Right forelimb (tissue), 1 donor: ENCODE measurements at places on chromosomes 3 and 15.

- DNase-seq: no peak
These were observed 449.0 kb downstream of the NAALADL2 start for GRCh38 chr3:175308097-175308496.

GRCh38 chr3:56971816-56972215 lies 88.6 kb upstream of the SPATA12 start:
- DNase-seq: no peak

DNA sequence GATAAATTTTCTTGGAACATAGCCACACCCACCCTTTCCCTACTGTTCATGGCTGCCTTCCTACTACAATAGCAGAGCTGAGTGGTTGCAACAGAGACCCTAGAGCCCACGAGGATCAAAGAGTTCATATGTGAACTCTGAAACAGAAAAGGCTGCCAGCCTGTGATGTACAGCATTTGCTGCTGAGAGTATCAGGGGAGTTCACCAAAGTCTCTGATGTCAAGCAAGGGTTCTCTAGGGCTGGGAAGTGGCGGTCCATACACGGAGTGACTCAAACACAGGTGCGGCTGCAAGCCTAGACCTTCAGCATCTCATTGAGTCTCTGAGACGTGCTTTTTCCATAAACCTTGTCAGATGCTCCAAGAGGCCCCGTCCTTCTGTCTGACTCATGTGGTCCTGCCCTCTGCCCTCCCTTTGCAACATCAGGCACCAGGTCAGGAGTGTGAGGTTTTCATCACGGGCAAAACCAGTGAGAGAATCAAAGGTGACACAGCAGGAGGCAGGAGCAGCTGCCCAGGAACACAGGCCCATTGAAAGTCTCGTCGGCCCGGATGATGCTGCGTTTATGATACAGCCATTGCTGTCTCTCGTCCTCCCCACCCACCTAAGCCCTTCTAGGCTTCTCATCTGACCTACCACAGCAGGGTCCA lies 42.9 kb downstream of the PCSK6 start:
- DNase-seq: no peak

DNA sequence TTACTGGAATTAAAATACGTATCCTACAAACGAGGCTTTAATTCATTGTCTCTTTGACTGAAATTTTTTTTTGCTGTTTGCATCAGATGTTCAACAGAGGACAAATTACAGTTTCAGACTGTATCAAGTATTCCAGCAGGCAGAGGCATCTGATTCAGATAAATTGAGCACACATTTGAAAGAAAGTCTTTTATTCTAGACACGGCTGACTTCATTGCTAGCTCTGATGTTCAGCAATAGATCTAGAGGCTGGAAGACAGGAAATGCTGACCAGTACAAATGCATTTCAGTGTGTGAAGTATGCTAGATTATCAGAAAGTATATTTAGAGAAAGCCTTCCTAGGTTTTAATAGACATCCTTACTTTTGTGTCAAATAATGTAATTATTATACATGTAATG lies 472.2 kb downstream of the NLGN1 start:
- no peak for DNase-seq

DNA sequence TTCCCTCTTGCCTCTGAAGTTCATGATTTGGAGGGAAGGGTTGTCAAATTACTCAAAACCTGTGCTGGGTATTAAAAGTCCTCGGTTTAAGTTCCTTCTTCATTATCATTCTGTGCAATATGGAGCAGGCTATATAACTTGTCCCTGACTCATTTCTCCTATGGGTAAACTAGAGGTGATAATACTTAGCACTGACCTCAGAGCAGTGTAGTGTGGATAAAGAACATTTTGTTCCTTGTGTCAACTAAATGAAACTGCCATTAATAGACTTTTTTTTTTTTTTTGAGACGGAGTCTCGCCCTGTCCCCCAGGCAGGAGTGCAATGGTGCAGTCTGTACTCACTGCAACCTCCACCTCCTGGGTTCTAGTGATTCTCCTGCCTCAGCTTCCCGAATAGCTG lies 2.2 kb upstream of the BBX start:
- DNase-seq: no peak

DNA sequence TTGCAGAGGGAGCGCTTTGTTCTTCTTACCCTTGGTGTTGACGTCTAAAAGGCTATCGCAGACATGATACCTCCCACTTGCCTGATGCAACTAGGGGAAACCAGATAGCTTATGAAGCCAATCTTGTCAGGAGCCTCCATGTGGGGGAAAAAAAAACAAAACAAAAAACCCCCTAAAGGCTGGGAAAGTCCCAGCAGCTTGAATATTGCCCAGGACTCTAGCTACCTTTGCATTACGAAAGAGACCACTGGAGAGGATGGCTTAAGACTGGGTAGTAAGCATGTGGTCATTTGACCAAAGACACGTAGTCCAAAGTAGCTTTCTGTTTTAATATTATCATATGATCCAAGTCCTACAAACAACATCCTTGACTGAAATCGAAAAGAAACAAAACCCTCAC lies 120.7 kb upstream of the WNT5A start:
- DNase-seq: no peak

DNA sequence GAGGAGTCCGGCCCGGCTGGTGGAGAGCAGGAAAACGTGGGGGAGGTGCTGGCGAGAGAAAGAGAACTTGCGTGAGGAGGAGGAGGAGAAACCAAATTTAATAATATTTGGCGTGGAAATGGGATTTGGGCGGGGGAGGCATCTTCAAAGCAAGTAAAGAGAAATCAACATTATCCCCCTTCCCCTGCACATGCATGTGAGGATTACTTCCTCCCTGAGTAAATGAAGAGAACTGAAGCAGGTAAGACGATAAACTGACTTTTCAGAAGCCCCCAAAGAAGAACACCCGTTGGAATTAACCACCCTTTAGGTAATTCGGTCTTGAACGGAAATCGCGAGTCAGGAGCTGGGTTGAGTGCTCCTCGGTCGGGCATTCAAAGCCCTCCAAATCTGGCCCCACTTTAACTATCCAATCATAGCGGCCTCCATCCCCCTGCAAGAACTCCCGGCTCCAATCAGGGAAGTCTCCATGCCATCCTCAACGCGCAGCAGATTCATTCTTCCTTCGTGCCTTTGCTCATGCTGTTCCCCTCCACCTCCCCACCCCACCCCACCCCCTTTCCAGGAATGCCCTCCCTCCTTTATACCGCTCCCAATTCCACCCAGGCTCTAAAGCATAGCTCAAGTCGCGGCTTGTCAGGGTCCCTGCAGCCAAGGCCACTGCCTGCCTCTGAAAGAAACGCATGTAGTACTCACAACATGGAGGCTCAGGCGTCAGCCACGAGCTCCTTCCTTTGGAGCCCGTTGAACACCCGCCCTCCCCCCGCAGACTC lies 545 bp upstream of the RFX7 start:
- peak; percentile 75 for DNase-seq

DNA sequence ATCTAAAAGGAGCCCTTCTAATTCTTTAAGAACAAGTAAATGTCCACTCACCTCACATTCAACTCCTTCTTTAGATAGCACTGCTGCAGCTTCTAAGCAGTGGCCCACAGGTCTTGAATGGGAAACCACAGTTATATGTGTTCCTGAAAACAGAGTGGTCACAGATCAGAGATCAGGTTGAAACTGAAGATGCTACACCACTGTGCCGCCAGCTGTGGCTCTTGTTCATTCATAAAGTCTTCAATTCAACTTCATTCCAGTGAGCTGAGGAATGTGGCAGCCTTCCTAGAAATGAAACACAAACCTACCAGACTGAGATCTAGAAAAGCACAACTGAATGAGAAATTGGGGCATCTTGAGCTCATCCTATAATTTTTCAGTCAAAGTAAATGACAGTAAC lies 4.0 kb downstream of the PDHB start:
- DNase-seq: no peak

- DNase-seq: peak; percentile 67
These were observed 300.0 kb upstream of the TPM1 start for GRCh38 chr15:62742409-62743171.

GRCh38 chr3:124295362-124295761 lies 303.4 kb upstream of the ROPN1 start:
- DNase-seq: no peak

DNA sequence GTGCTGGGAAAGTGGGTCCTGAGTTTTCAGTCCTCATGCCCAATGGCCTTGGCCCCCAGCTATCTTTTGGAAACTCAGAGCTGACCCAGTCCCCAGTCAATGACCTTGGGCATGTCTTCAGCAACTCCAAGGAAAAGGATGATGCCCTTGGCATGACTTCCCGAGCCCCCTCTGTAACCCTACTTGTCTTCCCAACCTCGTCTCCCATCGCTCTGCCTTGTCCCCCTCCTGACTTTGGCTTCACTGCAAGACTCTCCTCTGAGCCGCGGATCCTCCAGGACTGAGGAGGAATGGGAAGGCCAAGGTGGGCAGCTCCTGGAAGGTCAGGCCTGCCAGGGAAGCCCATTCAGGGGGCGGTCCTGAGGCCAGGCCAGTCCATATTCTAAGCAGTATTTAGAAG lies 73.5 kb upstream of the MEF2A start:
- DNase-seq: no peak

GRCh38 chr3:139561959-139562676 lies 22.6 kb upstream of the RBP1 start:
- no peak for DNase-seq

- DNase-seq: no peak
These were observed 61.2 kb upstream of the SEC22A start for GRCh38 chr3:123140550-123140949.

DNA sequence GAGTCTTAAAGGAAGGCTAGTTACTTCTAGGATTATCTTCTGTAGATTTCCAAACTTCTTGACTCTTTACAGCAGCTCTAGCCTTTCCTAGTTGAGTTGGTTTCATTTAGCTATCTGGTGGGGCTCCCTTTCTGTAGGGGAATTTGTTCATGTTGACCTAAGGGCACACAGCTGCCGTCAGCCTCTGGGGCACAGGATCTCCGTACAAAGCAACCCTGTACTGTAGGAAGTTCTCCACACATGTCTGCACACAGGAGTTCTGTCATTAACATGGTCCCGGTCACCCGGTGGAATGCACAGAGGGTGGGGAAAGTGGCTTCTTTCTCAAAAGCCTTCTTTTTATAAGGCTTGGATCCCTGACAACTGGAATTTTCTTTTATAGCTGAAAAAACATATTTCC lies 88.7 kb upstream of the TNIK start:
- DNase-seq: peak; percentile 51

GRCh38 chr3:100869787-100870186 lies 123.4 kb downstream of the ABI3BP start:
- DNase-seq: no peak

DNA sequence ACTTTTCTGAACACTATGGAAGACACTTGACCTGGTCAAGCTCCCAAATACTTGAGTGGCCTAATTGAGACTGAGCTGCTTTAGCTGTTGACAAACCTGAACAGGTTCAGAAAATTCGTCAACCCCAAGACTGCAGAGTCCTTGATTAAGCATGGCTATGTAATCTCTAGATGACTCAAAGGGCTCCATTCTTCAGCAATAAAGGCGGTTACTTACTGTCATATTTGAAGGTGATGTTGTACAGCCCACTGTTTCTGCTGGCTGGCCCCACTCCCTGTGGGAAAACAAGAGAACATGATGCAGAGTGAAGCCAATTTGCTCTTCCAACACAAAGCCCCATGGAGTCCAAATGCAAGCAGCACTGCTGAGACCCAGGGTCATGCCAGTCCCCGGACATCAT lies 45.1 kb downstream of the IL17RD start:
- DNase-seq: no peak

GRCh38 chr15:100849021-100849854 lies 30.4 kb upstream of the ALDH1A3 start:
- DNase-seq: peak; percentile 83

- peak; percentile 15 for DNase-seq
These were observed 3.0 kb downstream of the TEX264 start for GRCh38 chr3:51673802-51674654.

DNA sequence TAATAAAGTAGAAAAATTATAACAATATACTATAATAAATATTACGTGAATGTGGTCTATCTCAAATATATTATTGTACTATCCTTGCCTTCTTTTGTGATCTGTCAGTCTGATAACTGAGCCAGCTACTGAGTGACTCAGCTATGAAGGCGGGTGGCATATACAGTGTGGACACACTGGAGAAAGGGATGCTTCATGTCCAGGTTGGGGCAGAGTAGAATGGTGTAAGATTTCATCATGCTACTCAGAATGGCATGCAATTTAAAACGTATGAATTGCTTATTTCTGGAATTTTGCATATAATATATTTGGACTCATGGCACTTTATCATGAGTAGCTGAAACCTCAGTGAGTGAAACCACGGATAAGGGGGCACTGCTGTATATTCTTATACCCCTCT lies 172.9 kb upstream of the TBC1D5 start:
- no peak for DNase-seq

DNA sequence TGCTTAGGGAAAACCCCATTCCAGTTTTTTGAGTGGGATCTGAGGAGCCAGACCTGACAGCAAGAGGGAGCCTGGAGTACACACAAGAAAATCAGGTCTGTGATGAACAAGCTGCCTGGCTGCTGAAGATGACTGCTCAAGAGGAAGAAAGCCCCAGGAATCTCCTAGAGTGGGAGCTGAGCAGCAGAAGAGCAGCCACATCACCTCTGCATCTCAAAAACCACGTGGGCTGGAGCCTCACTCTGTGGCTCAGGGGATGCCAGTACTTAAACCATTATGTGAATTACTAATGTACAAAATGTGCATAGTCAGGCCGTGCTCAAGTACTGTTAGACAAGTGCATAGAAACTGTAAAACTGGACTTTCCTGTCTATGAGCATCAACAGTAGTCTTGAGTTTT lies 52.4 kb downstream of the SLC9A9 start:
- no peak for DNase-seq

- no peak for DNase-seq
These were observed 13.9 kb downstream of the NLGN1 start for GRCh38 chr3:173411375-173411973.

GRCh38 chr3:43217633-43218032 lies 68.7 kb upstream of the SNRK start:
- DNase-seq: no peak

DNA sequence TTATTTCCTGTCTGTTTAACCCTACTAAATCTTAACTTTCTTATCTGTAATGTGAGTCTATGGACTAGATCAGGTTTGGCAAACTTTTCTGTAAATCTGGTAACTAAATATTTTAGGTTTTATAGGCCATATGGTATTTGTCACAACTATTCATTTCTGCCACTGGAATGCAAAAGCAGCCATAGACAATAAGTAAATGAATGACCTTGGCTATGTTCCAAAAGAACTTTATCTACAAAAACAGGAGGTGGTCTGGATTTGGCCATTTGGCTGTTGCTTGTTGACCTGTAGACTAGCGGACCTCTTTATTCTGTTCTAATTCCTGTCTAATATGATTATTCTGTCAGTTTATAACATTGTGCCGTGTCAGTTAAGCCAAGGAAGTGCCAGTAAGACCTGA lies 314.2 kb downstream of the LPP start:
- no peak for DNase-seq

DNA sequence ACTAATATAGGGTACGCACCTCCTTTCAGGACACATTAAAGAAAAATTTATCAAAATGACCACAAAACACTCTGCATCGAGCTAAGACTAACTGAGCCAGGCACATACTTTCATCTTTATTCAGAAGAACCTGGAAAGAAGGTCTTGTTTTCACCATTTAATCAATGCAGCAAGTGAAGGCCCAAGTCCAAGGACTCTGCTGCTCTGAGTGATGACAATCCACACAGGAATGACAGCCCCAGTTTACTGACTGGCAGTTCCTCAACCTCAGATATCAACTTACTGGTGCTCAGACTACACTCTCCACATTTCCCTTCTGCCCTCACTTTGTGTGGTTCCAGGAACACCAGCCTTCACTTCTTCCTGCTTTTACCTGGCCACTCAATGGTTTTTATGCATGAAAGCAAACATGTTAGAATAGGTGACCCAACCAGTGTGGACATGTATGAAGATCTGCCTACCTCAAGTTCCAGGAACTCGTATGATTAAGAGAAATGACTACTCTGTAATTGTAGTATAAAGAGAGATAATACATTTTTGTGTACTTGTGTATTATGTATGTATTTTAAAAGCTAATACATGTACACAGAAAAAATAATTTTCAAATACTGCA lies 29.1 kb upstream of the RASA2 start:
- DNase-seq: no peak
